HuH-7.5 (cell line): ENCODE measurements at places on chromosomes 1 and 21.

GRCh38 chr1:162498496-162498810 lies 835 bp downstream of the UHMK1 start:
- DNase-seq, result no peak

DNA sequence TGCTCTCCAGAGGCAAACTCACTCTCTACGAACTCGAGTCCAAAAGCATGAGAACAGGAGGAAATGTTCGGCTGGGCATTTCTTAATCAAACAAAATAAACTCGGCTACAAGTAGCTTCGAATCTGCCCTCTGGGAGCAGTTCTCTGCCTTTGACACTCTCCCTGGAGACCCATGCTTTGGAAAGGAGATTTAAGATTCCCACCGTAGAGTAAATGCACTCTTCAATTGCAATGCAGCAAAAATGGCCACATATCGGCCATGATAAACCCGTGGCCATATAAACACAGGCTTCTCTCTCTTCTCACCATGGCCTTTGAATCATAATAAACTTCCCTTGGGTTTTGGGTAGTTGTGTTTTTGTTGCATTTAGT lies 215.4 kb downstream of the TOMM20 start:
- DNase-seq, result no peak

GRCh38 chr1:76293831-76294230 lies 219.3 kb downstream of the ST6GALNAC3 start:
- no peak for DNase-seq

- DNase-seq, result no peak
These were observed 24.6 kb downstream of the LRRC7 start for GRCh38 chr1:69592341-69592740.

DNA sequence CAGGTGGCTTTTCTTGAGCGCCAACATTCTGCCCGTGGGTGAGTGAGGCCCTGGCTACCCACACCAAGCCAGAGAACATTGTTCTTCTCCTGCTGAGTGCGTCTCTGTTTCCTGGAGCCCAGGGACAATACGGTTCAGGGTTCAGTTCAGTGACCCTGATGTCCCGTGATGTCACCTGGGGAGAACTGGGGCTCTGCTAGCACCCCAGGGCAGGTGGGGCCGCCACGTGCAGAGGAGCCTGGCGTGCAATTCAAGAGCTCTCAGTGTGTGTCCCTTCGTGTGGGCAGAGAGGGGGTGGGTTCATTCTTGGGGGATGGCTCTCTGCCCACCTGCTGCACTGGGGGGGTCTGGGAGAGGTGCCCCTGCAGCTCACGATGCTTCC lies 18.2 kb upstream of the PEX10 start:
- DNase-seq, result no peak

- no peak for DNase-seq
These were observed 54.4 kb upstream of the SCMH1 start for GRCh38 chr1:41296506-41296905.

DNA sequence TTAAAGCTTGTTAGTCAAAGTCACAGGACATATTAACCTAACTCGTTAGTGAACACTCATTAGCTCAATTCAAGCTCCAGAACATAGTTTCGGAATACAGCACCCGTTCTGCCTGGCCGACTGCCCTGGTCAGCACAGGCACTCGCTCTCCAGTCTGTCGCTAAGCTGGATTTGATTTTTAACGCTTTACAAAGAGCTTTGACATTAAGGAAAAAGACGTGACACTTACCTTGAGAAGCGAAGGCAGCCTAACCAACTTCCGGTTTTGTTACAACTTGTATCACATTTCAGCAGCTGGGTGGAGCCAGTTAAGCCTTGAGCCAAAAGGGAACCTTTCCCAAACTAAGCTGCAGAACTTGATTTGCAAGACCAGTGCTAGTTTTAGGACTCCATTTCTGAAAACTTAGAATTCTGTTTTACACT lies at the start of gene FRRS1:
Gene FRRS1, minus strand, starts transcription at position 258 of the 423 bp plus-strand sequence. CDS start 17,867 bp downstream, outside the sequence.
- peak; percentile 20 for DNase-seq

DNA sequence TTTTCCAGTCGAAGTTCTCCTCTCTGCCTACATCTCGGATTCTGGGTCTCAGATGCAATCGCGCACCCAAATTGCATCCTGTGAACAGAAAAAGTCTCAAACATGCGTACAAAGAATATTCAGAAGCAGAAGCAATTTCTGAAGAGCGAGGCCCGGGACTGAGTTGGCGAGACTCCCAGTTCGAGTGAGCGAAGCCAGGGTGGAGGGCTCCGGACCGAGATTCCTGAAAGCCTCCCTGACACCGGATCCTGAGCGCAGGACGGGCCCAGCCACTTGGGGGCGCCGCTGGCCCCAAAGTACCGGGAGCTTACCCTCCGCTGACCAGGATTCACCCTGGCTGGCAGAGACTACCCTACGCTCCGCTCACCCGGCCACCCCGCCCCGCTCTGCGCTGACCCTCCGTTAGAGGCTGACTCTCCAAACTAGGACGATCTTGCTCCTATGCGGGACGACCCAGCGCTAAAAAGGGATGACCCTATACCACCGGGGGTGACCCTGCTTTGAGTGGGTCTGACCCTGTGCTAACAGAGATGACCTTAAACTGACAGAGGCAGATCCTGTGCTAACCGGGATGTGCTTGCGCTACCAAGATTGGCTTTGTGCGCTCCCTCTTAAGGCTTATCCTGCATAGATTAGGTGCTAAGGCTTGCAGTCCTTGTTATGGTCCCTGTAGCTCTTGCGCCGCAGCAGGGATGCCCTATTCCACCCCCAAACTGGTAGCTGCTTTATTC lies 12.1 kb downstream of the FOXD2 start:
- DNase-seq, result peak; percentile 94

GRCh38 chr1:200922406-200922805 lies 27.7 kb downstream of the INAVA start:
- DNase-seq, result no peak

GRCh38 chr21:34078915-34079314 lies 5.5 kb downstream of the MRPS6 start:
- no peak for DNase-seq

GRCh38 chr1:24898152-24898908 lies 31.7 kb downstream of the RUNX3 start:
- peak; percentile 85 for DNase-seq

GRCh38 chr1:36602184-36602583 lies 119.5 kb upstream of the CSF3R start:
- DNase-seq, result no peak

GRCh38 chr1:12038356-12039163 lies 19.3 kb downstream of the MIIP start:
- no peak for DNase-seq

GRCh38 chr1:33390542-33390941 lies 40.4 kb downstream of the PHC2 start:
- DNase-seq, result no peak

GRCh38 chr1:212771341-212771740 lies 20.2 kb downstream of the NSL1 start:
- no peak for DNase-seq

- DNase-seq, result no peak
These were observed 54.0 kb upstream of the CNN3 start for GRCh38 chr1:94980582-94981574.

GRCh38 chr1:206584683-206585082 lies 27.6 kb downstream of the EIF2D start:
- DNase-seq, result no peak

DNA sequence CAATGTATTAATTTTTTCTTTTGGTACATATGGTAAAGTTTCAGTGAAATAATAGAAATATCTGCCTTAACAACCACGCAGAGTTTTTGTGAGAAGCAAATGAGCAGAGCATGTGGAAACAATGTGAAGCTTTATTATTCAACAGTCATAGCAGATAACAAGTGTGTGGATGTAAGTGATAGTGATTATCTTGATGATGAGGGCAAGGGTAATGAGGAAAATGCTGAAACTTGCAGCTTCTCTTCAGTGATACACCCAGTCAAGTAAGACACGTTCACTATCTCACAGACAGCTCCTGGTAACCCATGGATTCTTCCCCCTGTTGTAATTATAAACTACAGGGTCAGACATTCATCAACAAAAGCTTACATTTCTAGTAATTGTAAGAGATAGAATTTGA lies 14.6 kb upstream of the OR2L5 start:
- DNase-seq, result no peak

- DNase-seq, result peak; percentile 57
These were observed 44.9 kb downstream of the GFI1 start for GRCh38 chr1:92441697-92442342.

DNA sequence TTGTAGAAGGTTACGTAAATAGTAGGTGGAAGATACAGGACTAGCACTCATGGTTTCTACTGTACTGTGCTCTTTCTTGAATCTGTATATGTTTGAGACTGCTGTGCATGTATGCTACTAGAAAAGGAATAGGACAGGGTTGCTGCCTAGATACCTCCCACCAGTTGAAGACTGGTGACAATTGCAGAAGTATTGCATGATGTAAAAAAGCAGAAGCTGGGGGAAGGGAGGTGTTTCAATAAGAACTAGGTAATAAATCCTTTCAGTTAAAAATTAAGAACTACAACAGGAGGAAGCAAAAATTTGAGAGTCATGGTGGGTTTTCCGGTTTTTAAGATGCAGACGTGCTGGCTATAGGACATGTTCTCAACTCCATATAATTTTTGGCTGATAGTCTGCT lies 88.1 kb downstream of the CCDC30 start:
- DNase-seq, result no peak

DNA sequence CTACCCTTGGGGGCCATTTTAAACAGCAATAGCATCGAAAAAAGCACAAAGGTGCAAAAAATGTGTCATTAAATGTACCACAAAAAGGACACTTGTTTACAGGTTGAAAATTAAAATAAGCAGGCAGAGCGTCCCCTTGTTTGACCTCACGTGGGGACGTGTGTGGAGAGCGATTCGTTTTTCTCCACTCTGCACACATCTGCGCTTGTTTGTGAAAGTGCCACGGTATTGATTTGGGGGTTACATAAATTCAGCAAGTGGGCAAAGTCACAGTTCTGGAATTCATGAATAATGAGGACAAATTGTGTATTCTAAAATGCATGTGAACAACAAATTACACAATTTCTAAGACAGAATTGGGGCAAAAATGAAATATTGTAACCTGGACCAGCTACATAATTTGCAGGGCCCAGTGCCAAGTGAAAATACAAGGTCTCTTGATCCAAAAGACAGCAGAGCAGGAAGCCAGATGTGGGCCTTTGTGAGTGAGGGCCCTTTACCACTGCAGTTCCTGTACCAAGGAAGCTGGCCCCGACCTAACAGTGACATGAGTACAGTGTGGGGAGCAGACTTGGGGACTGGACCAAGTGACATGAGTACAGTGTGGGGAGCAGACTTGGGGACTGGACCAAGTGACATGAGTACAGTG lies 43.9 kb downstream of the ZBTB18 start:
- DNase-seq, result no peak

- no peak for DNase-seq
These were observed 14.1 kb upstream of the KLHDC8A start for GRCh38 chr1:205370780-205371179.

- DNase-seq, result no peak
These were observed 66.3 kb downstream of the SPATA46 start for GRCh38 chr1:162310337-162310736.

- no peak for DNase-seq
These were observed 29.2 kb downstream of the OLFML3 start for GRCh38 chr1:114008480-114008941.

- DNase-seq, result no peak
These were observed 5.8 kb downstream of the KIAA1614 start for GRCh38 chr1:180918519-180918918.

DNA sequence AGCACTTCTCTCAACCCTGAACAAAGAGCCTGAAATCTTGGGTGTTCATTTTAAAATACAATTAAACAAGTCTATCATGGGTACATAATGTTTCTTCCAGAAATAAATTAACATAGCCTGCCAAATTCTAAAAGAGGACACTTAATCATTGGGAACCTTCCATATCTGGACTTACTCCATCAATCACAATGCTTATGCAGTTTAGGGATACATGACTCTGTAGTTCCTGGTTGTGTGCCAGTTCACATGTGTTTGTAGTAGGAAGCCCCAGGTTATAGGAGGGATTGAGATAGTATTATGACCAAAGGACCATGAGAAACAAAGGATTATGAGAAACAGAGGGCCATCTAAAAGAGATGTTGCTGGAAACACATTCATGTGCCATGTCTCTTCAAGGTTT lies 19.1 kb upstream of the DAB1 start:
- no peak for DNase-seq

DNA sequence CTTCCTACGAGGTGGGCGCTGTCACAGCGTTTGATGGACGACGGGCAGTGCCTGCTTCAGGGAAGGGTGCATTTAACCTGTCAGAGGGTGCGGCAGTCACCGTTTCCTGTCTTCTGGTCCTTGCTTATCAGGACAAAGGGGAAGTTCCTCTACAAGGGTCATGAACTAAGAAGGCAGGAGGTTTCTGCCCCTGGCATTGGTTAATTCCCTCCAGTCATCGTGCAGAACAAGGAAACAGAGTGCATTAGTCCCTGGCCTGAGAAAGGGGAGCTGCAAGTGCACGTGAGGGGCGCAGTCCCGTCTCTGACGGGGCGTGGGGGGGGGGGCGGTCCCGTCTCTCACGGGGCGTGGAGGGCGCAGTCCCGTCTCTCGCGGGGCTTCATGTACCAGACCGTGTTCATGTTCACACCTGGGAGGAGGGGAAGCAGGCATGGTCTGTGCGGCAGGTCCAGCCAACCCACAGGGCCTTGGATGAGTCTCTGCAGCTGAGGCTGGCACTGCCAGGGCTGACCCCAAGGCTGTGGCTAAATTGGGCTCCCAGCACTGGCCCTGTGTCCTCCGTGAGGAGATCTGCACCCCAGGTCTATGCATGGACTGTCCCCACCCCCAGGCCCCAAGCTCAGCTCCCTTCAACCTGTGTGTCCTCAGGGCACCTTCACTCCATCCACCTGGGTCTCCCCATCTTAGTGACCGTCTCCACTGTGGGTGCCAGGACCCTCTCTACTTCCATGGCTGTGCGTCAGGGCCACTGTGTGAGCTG lies 89.2 kb upstream of the COL6A1 start:
- DNase-seq, result no peak

DNA sequence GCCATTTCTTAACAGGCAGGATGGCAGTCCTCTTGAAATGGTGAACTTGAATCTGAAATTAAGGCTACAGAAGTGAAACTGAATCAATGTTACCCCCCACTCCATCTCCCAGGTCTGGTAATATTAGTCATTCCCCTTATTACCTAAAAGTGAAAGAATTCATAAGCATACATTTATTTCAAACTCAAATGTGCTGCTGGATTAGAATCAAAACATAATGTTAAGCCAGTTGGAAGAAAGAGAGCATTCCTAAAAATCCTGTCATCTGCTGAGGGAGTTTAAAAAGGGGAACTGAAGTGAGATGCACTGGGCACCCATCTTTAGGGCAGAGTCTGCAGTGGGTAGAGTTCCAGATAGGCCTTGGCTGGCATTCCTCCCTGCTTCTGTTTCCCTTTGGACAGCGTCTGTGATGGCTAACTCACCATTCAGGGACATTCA lies 17.4 kb downstream of the KIAA0319L start:
- no peak for DNase-seq

GRCh38 chr1:31373056-31373896 lies at the start of gene FABP3:
Gene FABP3, minus strand, starts transcription at chr1:31373076. Its CDS starts 62 bp downstream, at chr1:31373014.
- DNase-seq, result peak; percentile 63

- no peak for DNase-seq
These were observed 36.8 kb downstream of the FBXO42 start for GRCh38 chr1:16315437-16315836.

DNA sequence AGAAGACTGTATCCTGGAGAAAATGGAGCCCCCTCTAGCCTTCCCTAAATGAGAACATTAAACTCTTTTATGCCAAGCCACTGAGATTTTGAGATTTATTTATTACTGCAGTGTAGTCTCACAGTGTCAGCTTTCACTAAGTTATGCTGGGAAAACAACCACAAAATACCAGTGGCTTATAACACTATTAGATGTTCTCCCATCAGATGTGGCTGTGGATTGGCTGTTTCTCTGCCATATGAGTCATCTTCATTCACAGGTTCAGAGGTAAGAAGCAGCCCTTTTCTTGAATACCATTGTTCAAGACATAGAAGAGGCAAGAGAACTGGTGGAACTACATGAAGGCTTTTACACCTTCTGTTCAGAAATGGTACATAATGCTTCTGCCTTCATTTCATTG lies 32.1 kb upstream of the ST6GALNAC5 start:
- no peak for DNase-seq
